C1 segment of cervical spinal cord (tissue), 14 donors: ENCODE measurements at places on chromosomes 12 and 14.

DNA sequence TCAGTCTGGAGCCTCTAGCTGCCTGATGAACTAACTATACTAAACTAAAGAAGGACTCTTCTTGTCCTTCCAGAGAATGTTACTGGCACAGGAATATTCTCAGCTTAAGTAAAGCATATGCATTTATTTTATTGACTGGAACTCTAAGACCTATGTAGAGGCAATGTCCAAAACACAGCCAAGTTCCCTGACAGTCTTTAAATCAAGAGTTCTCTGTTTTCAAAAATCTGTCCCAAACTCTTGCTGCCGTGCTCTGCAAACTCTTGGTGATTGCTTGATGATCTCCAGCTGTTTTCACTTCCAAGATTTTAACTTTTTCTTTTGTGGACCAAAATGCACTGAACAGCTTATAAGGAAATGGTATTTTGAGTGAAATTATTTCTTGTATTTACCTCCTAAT, 67.5 kb upstream of the DAAM1 start:
- no peak for DNase-seq

GRCh38 chr12:101696251-101697196, 916 bp upstream of the CHPT1 start:
- DNase-seq: peak; percentile 83

DNA sequence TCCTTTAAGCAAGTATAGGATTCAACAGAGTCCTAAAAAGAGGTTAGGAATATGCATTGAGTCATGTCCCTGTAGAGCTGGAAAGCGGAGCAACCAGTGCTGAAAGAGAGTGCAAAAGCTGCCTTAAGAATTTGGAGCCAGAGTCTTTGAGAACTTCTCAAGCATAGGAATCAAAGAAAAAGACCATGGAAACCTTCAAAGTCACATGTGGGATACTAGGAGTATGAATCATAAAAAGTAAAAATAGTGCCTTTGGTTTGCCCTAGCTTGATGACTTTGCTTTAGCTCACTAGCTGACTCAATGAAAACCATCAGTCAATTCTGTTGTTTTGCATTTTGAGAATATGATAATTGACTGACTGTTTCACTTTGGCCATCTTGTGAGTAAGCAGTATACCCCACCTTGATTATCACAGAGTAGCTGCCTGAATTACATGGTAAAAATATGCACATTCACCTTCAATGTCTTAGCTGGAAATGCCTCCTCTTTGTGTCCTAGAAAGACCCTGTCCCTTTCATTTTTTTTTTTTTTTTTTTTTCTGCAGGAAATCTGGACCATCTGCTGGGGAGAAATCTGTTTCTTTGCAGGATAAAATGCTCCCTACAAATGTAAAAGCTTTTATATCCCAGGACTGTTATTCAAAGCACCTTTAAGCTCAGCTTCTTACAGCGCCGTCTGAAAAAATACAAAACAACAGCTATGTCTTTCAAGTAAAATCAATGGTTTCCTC, 248.6 kb upstream of the KRR1 start:
- DNase-seq: no peak

GRCh38 chr12:96237465-96238077, 43.4 kb downstream of the ELK3 start:
- DNase-seq: no peak

- DNase-seq: no peak
Observed at GRCh38 chr12:111298582-111299436, 70.1 kb downstream of the PHETA1 start.

DNA sequence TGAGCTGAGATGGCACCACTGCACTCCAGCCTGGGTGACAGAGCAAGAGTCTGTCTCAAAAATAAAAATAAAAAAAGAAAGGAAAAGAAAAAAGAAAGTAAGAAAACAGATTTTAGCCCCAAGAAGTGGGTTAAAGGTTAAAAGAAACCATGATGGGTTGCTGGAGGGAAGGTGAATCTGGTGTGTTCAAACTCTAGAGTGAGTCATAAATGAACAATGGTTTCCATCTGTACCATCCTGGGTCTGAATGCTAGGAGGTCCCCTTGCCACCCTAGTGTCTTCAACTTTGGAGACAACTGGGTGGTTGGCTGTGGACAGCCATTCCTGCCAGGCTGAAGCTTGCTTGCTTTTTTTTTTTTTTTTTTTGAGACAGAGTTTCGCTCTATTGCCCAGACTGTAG, 1.6 kb upstream of the RPS26 start:
- no peak for DNase-seq

- DNase-seq: no peak
Observed at GRCh38 chr12:132355742-132356681, 26.6 kb upstream of the GALNT9 start.

DNA sequence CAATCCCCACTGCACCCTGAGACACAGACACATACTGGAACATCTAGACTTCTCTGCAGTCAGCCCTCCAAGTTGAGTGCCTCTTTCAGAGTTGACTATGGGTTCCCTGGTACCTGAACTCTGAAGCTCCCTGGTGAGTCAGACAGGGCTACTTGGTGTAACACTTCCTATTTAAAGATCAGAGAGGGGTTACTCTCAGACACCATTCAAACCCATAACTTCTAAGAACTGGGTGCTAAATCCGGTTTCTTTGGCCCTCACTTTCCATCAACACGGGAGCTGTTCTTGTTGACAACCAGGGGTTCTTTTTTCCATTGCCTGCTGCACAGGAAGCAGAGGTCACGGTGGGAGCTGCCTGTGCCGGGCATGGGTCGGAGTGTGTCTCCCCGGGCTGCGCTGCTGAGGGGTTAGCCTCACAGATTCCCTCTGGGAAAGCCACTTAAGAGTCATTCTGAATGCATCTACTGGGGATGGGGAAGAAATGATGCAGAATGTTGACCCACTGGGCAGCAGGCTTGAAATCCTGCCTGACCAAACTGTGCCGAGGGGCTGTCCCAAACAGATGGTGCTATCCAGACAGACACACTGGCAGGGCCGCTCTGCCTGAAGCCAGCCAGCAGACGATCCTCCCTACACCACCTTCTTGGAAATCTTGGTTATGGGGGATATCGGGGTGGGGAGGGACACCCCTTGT, 74.1 kb downstream of the PITPNM2 start:
- no peak for DNase-seq

DNA sequence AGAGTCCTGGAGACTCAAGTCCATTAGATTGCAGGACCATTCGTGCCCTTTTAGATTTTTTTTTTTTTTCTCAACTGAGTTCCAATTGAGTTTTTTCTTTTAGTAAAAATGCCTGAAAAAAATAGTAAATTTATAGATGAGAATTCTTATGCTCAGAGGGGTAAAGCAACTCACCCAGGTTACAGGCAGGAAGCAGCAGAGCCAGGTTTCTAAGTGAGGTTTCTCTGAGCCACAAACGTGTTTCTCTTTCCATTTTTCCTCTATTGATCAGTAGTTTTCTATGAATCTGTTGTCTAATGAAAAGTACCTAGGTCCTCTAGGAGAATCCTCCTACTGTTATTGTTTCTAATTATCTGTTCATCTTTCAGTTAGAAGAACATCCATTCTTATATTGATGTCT, 66.4 kb upstream of the C12orf71 start:
- DNase-seq: no peak

DNA sequence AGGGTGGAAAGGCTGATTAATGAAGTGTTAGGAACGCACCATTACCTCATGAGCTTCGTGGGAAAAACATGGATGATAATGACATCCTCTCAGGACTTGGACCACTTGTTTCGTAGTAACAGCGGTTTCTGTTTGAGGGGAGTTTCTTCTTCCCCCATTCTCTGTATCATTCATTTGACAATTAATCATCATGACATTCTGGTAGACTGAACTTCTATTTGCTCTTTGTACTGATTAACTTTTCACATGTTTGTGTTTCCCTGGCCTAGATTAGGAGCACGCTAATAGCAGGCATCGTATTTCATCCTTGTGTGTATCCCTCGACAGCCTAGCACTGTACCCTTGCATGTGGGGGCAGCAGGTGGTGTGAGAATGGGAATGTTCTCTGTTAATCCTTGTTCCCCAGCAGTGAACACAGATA, 8.0 kb downstream of the LRRC74A start:
- no peak for DNase-seq

GRCh38 chr12:120119271-120119973, 2.9 kb upstream of the RAB35 start:
- DNase-seq: no peak

DNA sequence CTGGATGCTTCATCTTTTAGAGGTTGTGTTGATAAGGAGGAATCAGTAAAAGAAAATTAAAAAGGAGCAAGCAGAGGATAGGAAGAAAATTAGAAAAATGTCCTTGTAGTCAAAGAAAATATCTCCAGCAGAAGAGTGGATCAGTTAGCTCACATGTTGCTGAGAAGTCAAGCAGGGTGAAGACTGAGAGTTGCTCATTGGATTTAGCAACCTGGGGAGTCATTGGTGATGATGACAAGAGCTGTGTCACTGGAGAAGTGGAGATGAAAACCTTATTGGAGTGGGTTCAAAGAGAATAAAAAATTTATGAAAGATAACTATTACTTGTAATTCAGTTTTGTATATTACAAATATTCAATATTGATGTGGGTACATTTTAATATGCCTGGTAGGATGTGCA, 9.8 kb downstream of the FRMD6 start:
- DNase-seq: no peak

DNA sequence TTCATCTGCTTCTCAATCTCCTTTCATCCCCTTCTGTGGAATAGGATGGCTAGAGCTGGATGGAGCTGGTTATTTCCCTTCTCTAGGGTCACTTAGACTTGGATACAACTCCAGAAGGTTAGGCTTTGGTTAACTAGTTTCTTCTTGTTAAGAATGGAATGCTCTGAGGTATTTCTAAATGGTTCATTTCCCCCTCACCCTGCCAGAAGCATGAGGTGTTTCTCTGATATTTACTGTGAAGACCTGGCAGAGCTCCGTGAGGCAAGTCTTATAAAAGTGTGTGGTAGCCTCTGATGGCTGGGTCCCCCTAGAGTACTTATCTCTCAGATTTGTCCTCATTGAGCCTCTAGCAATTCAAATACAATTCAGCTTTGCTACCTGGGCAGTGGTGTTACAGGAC, 207.9 kb downstream of the SLC16A7 start:
- no peak for DNase-seq

DNA sequence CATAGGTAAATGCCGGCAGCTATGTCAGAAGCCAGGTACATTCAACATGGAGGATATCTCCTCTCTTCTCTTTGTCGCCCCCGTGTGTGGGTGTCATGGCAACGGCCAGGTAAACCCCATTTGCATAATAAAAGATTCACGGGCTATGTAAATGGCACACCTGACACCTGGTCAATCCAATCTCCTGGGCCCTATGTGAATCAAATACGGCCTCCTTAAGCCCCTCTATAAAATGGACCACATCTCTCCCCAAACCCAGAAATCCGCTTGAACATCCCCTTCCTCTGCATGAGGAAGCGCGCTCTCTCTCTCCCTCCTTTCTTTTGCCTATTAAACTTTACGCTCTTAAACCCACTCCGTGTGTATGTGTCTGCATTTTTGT, 363.7 kb downstream of the SOX5 start:
- no peak for DNase-seq
